ENCODE measurements at places on chromosomes 11 and 22. TPM values are rescaled to one million over a fixed set of nuclear protein-coding genes. Genes with fewer than 3 reads are reported as not detected.

Gene TCN1
- not detected for polyA plus RNA-seq

Gene AASDHPPT
- polyA plus RNA-seq = 25.0 TPM

Gene KDELR3
- polyA plus RNA-seq = 1.1 TPM

Gene TOM1
- polyA plus RNA-seq = 40.3 TPM

Gene FGF19
- not detected for polyA plus RNA-seq

Gene PARVG
- polyA plus RNA-seq = 5.1 TPM

Gene OR52I2
- not detected for polyA plus RNA-seq

Gene C11orf71
- 20.1 TPM for polyA plus RNA-seq

Gene HBG2
- polyA plus RNA-seq = 1.8 TPM

Gene RFPL1
- not detected for polyA plus RNA-seq

Gene KLHDC7B
- not detected for polyA plus RNA-seq

DNA sequence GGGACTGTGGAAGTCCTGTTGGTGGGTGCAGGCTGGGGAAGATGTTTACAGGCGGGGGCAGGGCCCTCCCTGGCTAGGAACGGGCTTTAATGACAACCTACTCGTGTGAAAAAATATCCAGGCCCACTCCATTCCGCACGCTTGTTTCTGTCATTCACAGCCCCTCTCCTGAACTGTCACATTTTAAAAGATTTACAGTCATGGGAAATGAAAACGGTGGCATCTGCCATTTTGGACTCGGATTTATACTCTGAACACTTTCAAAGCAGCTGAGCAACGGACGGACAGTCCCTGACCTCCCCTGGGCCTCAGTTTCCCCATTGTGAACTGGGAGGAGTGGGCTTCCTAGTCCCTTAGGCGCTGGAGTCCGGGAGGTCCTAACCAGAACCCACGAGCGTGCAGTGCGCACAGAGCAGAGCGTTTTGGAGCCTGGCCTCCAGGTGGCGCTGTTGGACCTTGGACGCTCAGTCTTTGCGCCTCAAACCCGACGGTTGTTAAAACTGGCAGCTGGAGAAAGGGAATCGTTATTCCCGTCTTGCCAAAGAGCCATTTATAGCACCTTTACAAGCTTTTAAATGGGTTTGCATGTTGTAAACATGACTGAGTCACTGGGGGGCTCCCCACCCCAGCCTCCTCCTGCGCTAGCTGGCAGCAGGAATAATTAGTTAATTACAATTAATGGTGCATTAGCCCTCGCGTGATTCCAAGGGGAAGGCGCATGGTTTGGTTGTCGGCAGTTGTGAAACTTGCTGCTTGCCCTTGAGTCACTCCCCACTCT lies 75.3 kb downstream of the FBLN1 start:
- DNase-seq = peak; percentile 90

DNA sequence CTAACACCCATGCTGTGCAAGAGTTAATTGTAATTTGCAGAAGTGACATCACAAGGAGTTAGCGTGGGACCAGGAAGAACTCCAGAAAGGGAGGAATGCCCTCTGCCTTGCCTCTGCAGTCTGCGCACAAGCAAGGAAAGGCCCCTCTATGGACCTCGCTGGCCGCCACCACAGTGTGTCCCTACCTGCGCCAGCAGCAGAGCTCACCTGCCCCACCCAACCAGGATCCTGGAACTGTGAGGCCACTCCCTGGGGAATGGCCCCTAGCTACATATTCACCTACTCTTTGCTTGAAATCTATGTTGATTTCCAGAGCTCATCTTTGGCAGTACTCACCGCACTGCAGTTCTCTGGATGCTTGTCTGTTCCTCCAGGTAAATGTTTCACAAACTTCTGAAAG lies 72.0 kb upstream of the MTNR1B start:
- DNase-seq = no peak

DNA sequence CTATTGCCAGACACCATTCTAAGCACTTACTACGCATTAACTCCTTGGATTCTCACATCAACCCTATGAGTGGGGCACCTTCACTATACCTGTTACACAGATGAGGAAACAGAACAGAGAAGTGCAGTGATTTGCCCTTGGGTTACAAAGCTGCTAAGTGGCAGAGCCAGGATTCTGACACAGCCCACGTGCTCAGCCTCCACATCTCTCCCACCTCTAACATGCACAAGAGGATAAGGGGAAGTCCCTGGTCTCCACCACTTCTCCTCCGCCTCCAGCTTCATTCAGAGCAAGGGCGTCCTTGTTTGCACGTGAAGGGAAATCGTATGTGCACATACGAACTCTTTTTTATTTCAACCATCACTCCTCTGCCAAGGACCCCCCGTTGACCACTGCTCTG lies 53.7 kb downstream of the CDON start:
- DNase-seq = no peak

DNA sequence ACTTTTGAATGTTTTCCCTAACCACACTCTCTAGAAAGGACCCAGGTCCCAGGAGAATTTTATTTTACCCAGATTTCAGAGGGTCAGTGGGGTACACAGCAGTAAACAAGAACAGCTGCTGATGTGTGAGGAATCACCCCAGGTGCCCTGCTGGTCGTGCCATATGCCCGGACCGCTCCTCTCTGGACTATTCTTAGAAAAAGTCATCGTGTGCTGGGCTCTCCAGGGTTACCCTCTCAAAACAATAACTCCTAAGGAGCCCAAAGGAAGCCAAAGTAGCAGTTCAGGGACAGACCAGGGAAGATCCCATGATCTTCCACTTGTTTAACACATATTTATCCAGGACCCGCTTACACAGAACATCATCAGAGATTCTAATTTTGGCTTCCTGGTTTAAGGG lies 29.7 kb downstream of the LRP4 start:
- DNase-seq = no peak

DNA sequence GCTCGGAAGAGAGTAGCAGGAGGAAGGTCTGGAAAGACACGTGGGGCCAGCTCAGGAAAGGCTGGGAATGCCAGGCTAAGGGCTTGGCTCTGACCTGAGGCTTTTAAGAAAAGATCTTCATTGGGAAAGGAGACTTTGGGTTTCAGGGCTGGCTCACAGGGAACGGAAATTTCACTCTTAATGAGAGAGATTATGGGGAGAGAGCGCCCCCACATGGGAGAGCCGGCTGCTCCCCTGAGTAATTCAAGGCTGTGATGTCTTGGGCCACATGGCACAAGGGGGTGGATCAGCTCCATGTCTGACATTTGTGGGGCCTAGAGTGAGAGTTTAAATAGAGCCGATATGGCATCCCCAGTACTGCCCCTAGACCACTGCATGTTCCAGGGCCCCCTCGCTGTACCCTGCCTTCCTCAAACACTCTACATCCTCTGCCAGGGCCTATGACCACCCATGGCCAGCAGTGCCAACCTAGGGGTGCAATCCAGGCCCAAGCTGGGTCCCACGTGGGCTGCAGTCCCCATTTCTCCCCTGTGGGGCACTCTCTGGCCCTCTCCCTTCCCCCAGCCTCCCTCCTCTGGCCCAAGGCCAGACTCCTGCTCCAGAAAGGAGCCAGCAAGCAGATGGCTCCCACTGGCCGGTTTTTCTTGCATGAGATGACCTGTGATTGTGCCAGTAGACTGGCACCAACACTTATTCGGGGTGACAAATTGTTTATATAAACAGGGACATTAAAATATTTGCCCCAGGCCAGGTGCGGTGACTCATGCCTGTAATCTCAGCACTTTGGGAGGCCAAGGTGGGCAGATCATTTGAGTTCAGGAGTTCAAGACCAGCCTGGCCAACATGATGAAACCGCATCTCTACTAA lies 75.2 kb downstream of the ISX start:
- no peak for DNase-seq

GRCh38 chr11:27420722-27421572 lies 51.6 kb downstream of the LGR4 start:
- DNase-seq = no peak

- no peak for DNase-seq
Observed at GRCh38 chr11:111840143-111840542, 31.2 kb downstream of the ALG9 start.

DNA sequence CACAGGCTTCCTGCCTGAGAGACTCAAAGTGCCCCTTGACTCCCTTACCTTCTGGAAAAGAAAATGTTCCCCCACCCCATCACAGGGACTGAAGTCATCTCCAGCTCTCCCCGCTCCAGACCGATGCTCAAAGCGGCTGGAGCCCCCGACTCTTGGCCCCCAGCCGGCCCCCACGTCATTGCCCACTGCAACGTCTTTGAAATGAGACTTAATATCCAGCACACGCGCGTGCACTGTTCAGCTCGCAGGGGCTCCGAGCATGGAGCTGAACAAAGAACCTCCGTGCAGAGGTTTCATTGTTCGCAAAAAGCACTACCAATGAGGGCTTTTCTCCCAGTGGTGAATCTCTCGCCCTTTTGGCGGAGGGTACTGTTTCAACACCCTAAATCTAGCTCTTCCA lies 313.4 kb upstream of the SORL1-AS1 start:
- peak; percentile 78 for DNase-seq

GRCh38 chr11:17230867-17231851 lies 23.4 kb upstream of the PIK3C2A start:
- no peak for DNase-seq

DNA sequence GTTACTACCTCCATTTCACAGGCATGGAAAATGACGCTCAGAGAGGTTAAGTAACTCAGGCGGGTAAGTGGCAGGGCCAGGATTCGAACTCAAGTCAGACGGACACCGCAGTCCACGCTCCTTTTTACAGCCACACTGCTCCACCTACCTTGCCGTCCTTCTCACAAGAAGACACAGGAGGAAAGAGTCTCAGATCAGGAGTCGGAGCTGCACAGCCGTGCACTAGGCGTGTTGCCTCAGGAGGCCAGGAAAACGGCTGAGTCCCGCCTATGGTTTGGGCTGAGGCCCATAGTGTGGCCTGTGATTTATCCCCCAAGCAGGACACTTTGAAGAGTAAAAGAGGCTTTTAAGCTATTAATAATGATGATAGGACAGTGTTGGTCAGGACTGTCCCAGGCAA lies 44.7 kb upstream of the CD5 start:
- DNase-seq = no peak

DNA sequence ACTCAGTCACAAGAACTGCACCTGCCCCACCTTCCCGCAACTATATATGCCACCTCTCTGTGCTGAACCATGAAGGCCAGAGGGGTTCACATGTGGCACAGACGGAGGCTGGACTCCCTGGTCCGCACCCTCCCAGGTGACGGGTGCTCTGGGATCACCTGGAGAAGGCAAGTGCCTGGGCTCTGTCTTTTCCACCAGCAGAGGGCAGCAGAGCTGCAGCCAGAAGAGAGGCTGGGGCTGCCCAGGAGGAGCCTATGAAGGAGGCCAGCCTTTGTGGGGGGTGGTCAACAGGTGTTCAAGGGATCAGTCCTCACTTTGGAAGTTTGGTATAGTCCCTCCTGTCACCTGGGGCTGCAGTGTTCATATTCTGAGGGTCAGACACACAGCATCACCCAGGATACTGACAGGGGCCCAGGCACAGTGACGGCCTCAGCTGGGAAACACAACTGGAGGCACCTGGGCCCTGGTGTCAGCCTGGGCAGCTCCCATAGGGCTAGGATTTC lies 39.2 kb upstream of the IGLL5 start:
- peak; percentile 66 for DNase-seq

GRCh38 chr11:120682866-120683265 lies 171.3 kb downstream of the GRIK4 start:
- no peak for DNase-seq

- DNase-seq = no peak
Observed at GRCh38 chr11:72102631-72102945, 509 bp downstream of the LAMTOR1 start.

DNA sequence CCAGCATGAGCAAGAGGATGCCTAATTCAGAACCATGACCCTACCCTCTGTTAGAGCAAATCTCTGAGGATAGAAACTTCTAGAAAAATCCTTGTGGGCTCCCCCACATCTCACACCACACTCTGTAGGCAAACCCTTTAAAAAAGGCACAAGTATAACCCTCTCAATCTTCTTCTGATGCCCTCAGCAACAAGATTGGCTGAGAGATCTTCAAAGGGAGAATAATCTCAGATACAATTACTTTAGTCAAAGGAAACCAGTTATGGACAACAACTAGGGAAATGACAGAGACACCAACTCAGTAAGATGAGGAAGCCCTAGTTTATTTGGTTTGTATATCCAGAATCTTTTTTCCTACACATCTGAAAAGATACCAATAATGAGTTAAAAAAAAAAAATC lies 49.2 kb downstream of the LIF start:
- DNase-seq = no peak

DNA sequence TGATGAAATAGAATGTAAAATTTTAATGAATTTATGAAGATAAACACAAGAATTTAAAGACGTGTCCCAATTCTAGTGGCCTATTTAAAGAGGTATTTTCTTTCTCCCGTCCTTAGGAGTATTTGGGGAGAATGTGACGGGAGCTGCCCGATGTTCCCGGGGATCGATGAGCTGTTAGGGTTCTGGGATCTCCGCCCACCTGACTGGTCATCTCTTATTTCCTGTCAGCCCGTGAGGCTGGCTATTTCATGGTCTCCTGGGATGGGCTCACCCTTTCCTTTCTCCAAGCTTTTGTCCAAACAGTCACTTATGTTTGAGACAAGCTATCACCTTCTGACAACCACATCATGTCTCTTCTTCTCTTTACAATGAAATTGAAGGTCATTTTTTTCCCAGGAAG lies 16.9 kb upstream of the CLMP start:
- DNase-seq = no peak

DNA sequence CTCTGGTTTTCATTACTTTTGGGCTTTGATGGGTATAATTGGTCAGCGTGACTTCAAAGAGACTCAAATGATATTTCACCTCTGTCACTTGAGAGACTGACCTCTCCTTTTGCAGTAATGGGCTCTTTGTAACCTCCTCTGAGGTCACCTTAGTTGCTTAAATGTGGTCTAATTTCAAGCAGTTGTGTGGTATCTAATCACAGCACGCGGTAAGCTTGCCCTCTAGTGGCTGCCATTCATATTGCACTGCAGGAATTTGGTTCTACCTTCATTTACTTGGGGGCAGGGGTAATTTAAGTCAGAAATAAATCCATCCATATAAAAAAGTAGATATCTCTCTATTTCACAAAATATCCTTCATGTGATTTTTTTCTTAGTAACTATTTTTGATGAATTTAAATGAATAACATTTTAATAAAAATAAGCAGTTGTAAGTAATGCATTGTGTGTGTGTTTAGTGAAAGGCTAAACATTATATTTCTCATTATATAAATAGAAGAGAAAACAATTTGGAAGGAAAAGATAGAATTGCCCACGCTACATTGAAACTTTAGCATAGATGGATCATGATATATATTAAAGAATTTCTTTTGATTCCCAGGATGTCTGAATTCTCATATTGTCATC lies 55.0 kb upstream of the ANO3 start:
- peak; percentile 84 for DNase-seq

DNA sequence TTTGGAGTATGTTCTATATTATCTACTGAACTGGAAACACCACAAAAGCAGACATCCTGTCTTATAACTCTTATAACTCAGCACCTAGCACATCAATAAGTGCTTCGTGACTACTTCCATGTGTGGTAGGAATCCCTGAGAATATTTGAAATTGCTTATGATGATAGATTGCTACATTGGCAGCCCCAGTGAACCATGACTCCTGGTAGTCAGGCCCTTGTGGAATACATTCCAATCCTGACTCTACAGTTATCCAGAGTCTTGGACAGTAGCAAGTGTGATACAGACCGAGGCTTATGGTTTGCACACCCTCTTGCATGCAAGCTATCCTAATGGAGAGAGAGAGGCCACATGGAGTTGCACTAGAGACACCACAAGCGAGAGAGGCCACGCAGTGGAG lies 59.5 kb upstream of the PHF21A start:
- DNase-seq = no peak
